ENCODE measurements at places on chromosomes 12 and 14.

DNA sequence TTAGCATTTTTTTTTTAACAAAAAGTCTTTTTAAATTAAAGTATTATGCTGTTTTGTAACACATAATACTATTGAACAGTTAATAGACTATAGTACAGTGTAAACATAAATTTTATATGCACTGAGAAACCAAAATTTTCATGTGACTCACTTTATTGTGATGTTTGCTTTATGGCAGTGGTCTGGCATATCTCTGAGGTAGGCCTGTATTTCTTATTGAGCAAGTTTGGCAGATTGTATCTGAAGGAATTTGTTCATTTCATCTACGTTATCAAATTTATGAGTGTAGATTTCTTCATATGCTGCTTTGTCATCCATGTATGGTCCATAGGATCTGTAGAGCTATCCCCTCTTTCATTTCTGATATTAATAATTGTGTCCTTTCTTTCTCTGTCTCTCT lies 78.8 kb upstream of the PDE3A start:
- DNase-seq = no peak

DNA sequence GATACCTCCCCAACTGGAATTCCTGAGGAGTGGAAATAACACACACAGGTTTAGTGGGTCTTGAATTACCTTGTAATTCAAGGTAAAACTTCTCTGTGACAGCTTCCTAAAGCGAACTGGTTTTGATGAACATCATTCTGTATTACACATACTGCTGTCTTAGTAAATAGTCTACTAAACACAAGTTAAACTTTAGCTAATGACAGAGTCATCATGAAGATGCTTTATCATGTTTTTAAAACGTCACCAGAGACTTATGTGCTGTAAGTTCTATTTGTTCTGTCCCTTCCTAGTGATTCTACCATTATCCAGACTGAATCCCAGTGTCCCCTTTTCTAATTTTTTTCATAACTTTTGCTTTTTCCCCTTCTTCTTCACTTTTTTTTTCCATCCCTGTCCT lies 11.6 kb upstream of the GXYLT1 start:
- no peak for DNase-seq

GRCh38 chr12:111335811-111336210 lies 33.1 kb downstream of the PHETA1 start:
- DNase-seq = no peak

DNA sequence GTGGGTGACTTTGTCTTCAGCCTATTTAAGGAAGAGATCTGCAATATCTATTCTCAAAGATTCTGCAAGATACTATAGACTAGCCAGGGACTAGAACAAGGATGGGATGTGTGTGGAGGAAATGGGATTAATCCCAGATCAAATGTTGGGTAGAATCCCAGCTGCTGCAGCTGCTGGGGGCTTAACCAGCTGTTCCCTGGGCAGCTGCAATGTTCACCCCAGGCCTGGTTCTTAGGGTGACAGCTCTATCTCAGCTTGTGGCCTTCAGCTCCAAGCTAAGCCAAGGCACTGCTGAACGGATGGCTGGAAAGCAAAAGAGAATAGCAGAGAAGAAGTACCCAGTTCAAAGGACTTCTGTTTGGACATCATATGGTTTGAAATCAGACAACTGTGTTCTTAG lies 10.0 kb upstream of the RHEBL1 start:
- DNase-seq = no peak

GRCh38 chr12:129470196-129470595 lies 433.6 kb downstream of the TMEM132D start:
- DNase-seq = no peak

Measured in spinal cord (tissue), 10 donors.